Epithelial cell of proximal tubule (primary cell): ENCODE measurements at places on chromosomes 4 and X. TPM values are rescaled to one million over a fixed set of nuclear protein-coding genes. Genes with fewer than 3 reads are reported as not detected.

Gene CDKL2
- 1.2 and 3.6 TPM in 2 replicates for total RNA-seq

Gene AR
- 0.40 TPM in 1 of 2 replicates, not detected in the other for total RNA-seq

Gene CCNQ
- total RNA-seq: 31.4 and 48.3 TPM in 2 replicates

Gene POU3F4
- total RNA-seq: under 0.01 TPM in 1 of 2 replicates, not detected in the other

Gene IDS
- total RNA-seq: 37.0 and 54.0 TPM in 2 replicates

Gene CYLC1
- not detected in 2 replicates for total RNA-seq

Gene ABLIM2
- total RNA-seq: 1.0 TPM in 1 of 2 replicates, not detected in the other

Gene BLOC1S4
- total RNA-seq: 22.0 and 26.6 TPM in 2 replicates

Gene NIPAL1
- 3.9 and 8.7 TPM in 2 replicates for total RNA-seq

Gene NONO
- total RNA-seq: 424 and 435 TPM in 2 replicates

Gene NUDT10
- 3.0 and 3.2 TPM in 2 replicates for total RNA-seq

Gene LAMTOR3
- total RNA-seq: 22.2 and 37.0 TPM in 2 replicates

Gene SPOCK3
- 0.06 and 0.22 TPM in 2 replicates for total RNA-seq

Gene MND1
- 15.2 and 30.0 TPM in 2 replicates for total RNA-seq

Gene SYN1
- 0.12 and 0.65 TPM in 2 replicates for total RNA-seq

Gene CXCL3
- total RNA-seq: 4.8 and 6.6 TPM in 2 replicates

Gene PRRG1
- total RNA-seq: 16.0 and 28.1 TPM in 2 replicates

Gene LGI2
- under 0.01 and 2.5 TPM in 2 replicates for total RNA-seq

Gene CXCL6
- 7.2 and 17.1 TPM in 2 replicates for total RNA-seq

Gene CFAP47
- 0.51 TPM in 1 of 2 replicates, not detected in the other for total RNA-seq

Gene PRMT9
- 6.5 and 7.8 TPM in 2 replicates for total RNA-seq

Gene PCDH11X
- total RNA-seq: not detected in 2 replicates

Gene MXD4
- total RNA-seq: 14.0 and 26.9 TPM in 2 replicates

Gene PGRMC1
- total RNA-seq: 112 and 137 TPM in 2 replicates

Gene ABCD1
- 8.2 and 12.6 TPM in 2 replicates for total RNA-seq

Gene EXOC1L
- not detected in 2 replicates for total RNA-seq

Gene PRAF2
- 13.5 and 16.7 TPM in 2 replicates for total RNA-seq

Gene MAGEA12
- not detected in 2 replicates for total RNA-seq

Gene PGAM4
- 0.52 TPM in 1 of 2 replicates, not detected in the other for total RNA-seq

Gene TLR3
- 4.7 and 5.5 TPM in 2 replicates for total RNA-seq

Gene RHOXF1
- total RNA-seq: not detected in 2 replicates

Gene PDE6B
- 4.1 and 5.7 TPM in 2 replicates for total RNA-seq

Gene USP53
- total RNA-seq: 19.6 and 48.9 TPM in 2 replicates

Gene ADH5
- total RNA-seq: 124 and 126 TPM in 2 replicates

Gene RADX
- total RNA-seq: 1.4 and 1.6 TPM in 2 replicates
